Transverse colon (tissue), 4 donors: ENCODE measurements at places on chromosomes 5 and 9.

DNA sequence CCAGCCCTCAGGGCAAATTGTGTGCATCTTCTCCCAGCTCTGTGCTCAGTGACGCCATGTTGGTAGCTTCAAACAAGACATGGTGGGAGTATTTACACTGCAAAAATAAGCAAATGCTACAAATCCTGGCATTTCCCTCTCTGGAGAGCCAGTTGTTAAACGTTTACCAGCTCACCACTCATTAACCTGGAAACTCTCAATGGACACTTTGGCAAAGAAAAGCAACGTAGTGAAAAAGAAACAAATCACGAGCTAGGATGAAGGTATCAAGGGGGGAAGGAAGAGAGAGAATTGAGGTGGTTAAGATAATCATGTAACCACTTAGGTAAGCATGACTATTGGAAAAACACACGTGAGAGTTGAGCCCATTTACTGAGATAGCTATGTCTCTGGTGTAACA is 72.5 kb downstream of the MRPS30 start:
- no peak for DNase-seq

DNA sequence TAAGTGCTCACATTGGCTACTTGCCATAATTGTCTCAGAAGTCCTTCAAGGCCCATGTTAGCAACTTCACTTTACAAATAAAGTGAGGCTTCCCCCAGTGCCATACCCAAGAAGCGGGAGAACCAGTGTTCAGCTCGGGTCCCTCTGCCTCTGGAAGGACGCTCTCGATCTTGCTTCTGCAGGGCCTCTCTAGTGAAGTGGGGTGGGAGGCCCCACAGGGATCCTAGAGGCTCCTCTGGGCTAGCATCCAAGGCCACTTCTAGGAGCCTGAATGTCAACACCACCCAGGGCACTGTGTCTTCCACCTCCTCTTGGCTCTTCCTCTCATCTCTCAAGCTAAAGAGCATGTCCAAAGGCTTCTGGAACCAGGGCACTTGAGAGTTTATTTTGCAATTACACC is 282.5 kb downstream of the GADD45G start:
- no peak for DNase-seq

DNA sequence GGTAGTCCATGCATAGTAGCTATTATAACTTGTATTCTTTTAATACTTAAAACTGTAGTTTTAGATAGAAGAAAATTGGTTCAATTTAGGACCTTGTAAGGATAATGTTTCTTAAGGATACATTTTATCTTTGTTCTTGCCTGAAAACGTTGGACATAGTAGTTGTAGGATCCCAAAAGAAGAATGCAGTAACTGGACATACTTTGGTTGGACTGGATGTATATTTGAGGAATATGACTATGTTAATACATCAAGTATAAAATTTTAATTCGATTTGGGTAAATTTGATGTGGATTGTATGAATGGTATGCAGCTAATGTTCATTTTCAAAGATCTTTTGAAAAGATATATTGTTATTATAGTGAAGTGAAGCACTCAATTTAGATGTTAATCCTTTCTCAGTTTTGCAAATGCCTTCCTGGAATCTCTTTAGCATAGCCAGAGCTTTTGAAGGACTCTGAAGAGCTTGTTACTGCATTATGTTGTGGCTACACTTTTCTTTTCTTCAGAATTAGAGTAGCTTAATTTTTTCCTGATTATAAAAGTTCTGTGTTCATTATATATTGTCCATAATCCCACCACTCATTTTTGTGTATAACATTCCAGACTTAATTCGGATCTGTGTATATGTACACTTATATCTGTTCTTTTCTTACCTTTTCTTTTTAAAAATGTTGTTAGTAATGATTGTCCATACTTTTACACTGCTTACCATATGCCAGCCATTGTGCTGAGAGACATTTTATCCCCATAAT is 41.2 kb downstream of the LRRTM2 start:
- DNase-seq, result no peak

GRCh38 chr9:91415290-91415689 is 8.3 kb downstream of the NFIL3 start:
- no peak for DNase-seq

DNA sequence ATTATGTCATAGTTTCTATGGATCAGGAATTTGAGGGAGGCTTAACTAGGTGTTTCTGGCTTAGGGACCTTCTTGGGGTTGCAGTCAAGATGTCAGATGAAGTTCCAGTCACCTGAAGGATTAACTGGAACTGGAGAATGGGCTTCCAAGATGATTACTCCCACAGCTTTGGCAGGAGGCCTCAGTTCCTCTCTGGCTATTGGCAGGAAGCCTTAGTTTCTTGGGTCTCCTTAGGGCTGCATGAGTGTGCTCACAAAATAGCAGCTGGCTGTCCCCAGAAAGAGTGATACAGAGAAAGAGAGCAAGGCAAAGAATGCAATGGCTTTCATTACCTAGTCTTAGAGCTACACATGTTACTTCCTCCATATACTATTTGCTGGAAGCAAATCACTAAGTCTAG is 138.1 kb upstream of the TLE4 start:
- DNase-seq, result no peak

DNA sequence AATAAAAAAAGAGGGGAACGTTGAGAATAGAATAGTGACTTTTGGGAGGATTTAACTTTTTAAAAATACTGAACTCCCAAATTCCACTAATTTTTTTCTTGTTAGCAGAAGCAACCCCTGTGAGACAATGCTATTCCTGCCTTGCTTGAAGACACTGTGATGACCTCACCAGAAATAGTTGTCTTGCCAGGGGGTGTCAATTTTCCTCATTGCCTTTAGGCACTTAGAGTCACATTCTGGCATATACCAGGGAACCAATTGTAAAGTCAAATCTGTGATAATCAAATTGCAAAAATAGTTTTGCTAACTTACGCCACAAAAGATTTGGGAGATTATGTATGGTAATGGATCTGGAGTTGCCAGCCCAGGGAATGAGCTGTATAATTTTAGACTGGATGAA is 42.8 kb upstream of the RPS23 start:
- no peak for DNase-seq

- no peak for DNase-seq
Observed at GRCh38 chr9:95457769-95458168, 59.0 kb downstream of the PTCH1 start.

- no peak for DNase-seq
Observed at GRCh38 chr9:26567976-26568375, 324.6 kb downstream of the CAAP1 start.

DNA sequence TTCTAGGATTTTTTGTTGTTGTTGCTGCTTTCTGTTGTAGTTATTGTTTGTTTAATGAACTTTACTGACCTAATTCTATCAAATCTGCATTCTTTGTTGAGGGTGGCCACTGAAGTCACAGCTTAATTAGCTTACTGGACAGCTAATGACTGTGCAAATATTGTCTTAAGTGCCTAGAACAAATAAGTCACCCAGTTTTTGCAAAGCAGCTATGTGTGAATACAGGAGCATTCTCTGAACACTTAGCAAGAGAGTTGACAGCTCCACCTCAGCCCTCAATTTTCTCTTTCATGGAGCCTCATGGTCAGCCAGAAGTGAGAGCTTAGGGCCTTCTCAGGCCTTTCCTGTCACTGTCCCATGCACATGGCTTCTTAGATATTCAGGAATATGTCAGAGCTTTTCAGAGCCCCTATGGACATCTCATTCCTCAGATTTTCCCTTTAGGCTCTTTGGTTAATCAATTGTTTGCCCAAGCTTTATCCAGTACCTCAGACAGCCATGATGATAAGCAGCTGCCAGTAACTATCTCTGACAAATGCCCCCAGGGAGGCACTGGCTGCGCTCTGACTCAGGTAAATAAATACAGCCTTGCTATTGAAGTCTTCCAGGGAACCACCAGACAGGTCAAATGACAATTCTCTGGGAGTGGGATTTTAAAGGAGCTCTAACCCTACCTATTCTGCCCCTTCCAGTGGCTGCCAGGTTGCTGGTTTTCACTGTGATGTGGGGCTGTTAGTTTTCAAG is 241.4 kb upstream of the IL12B start:
- DNase-seq, result no peak

- DNase-seq, result no peak
Observed at GRCh38 chr5:128082551-128083032, 974 bp upstream of the SLC12A2 start.

- DNase-seq, result peak; percentile 46
Observed at GRCh38 chr5:143008809-143009521, 238.8 kb downstream of the ARHGAP26 start.

GRCh38 chr5:149832636-149833035 is 102.5 kb downstream of the PPARGC1B start:
- DNase-seq, result no peak

DNA sequence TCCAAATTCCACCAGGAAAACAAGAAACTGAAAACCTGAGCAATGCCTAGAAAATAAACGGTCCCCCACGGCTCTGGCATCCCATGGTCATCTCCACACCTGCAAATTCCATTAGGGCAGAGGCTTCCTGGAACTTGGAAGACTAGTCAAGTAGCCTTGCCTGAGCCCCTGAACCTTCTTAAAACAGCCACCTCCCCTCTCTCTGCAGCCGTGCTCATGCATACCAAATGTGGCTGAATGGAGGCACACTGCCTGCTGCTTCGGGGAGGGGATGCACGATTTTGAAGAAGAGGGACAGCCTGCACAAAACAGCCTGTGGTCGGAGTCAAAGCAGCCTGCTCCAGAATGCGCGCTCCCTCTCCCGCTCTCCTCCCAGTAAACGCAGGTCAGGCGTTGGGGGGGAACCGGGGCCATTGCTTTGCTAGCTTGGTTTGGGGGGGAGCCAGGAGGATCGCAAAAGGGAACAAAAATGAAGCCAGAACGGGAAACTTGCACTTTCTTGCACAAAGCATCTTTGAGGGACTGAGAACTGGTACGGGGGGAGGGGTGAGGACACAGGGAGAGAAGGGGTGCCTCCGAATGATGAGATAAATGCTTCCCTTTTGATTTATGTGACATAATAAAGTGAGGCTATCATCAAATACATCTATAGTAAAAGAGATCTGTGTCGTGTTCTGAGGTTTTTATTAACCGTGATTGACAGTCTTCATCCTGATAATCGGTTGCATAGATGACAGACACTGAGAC is at the start of gene TRPM3:
Gene TRPM3, minus strand, starts transcription at position 347 of the 747 bp plus-strand sequence. Its CDS starts 267 bp downstream, at position 80.
- DNase-seq, result no peak

DNA sequence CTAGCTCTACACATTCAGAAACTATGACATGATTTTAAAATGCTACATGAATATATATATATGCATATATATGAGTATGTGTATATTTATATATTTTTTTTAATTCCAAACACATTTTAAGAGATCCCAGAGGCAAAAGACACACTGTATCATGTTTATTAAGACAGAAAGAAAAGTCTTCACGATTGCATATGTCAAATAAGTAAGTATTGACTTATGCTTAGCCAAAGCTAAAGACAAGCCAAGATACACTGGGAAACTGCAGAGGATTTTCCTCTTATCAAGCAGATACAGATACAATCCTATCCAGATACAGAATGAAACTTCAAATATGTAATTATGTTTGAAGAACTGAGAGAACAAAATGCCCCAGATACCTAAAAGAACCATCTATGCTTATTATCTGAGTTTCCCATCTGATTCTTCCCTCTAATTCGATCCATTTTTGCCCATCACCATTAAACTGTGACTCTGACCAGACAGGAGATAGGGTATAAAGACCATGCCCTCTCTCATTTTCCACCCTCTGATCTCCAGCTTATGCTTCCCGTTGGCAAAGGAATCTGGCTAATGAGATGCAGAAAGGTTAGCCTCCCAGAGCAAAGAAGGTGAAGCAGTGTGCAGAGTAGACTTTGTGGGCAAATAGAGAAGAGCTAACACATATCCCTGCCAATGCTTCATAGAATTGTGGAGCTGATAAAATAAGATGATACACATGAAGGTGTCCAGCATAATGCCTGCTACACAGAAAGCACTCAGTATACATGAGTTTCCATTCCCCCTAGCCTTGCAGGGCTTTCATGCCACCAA is 131.0 kb upstream of the TARS1 start:
- DNase-seq, result no peak

GRCh38 chr5:82046276-82046647 is 74.4 kb downstream of the ATG10 start:
- DNase-seq, result no peak

GRCh38 chr5:1754531-1755220 is 45.0 kb downstream of the MRPL36 start:
- DNase-seq, result peak; percentile 5
